HL-60 (cell line): ENCODE measurements at places on chromosomes 11 and 22.
A peak's percentile ranks its signal among the peaks of the same experiment; 100 is the strongest.

- DNase-seq, result no peak
Observed at GRCh38 chr22:24587251-24587650, 5.6 kb downstream of the LRRC75B start.

DNA sequence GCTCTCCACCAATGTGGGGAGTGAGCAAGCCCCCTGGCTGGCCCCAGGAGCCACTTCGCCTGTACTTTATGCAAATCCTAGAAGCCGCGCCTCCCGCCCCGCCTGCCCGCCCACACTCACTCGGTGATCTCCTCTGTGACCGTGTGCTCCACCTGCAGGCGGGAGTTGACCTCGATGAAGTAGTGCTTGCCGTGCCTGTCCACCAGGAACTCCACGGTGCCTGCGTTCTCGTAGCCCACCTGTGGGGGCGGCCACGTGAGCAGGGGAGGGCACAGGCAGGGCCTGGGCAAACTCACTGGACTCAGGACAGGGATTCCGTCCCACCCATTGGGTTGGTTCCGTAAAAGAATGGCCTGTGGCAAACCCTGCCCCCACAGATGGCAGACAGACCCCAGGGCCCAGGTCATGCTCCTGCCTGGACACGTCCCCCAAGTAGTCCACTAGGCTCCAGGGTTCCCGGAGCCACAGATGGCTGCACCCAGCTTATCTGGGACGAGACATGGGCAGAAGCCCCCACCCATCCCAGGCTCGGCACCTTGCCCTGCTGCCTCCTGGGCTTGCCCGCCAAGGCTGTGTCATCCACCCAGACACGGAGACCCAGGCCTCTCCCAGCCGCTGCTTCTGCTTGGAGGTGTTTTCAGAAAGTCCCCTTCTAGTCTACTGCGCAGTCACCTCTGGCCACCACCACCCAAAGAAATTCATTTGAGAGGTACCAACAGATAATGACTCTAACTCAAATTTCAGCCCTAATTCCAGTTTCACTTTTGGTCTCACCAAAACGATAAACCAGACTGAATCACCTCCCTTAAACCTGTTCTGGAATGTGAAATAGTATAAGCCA lies 12.1 kb downstream of the LRFN4 start:
- DNase-seq, result peak; percentile 80

GRCh38 chr11:16317712-16318111 lies 38.6 kb downstream of the SOX6 start:
- no peak for DNase-seq

- DNase-seq, result peak; percentile 73
Observed at GRCh38 chr11:117979481-117980211, 6.5 kb upstream of the IL10RA start.

- DNase-seq, result no peak
Observed at GRCh38 chr11:92141159-92141558, 83.5 kb upstream of the FAT3 start.

DNA sequence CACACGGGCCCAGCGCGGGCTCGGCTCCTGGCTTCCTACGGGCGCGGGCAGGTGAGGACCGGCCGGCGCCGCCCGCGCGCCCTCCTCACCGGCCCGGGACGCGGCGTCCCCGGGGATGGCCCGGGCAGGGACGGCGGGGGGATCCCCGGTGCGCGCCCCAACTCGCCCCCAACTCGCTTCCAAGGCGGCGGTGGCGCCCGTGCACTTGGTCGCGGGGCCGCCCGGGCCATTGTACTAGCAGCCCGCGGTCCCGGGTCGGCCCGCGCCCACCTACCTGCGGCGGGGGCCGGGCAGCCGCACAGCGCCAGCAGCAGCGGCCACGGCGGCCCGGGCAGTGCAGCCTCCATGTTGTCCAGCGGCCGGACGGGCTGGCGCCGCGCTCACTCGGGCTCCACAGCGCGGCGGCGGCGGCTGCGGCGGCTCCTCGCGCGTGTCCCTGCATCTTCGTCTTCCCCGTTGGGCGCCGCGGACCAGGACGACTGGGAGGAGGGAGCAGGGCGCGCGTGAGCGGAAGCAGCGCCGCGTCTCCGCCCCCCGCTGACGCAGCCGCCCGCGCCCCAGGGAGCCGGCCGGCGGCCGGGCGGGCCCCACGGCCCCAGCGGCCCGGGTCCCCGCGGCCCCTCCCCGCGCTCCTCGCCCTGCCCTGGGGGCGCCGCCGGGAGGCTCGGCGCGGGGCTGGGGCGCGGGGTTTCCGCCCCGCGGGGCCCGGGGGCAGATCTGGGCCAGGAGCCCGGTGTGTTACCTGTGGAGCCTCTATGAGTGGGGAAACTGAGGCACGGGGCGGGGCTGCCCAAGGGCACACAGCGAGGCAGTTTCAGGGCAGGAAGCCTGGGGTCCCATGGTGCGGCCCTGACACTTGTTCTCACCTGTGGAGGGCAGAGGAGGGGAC lies 159.3 kb upstream of the GRK3 start:
- peak; percentile 83 for DNase-seq

DNA sequence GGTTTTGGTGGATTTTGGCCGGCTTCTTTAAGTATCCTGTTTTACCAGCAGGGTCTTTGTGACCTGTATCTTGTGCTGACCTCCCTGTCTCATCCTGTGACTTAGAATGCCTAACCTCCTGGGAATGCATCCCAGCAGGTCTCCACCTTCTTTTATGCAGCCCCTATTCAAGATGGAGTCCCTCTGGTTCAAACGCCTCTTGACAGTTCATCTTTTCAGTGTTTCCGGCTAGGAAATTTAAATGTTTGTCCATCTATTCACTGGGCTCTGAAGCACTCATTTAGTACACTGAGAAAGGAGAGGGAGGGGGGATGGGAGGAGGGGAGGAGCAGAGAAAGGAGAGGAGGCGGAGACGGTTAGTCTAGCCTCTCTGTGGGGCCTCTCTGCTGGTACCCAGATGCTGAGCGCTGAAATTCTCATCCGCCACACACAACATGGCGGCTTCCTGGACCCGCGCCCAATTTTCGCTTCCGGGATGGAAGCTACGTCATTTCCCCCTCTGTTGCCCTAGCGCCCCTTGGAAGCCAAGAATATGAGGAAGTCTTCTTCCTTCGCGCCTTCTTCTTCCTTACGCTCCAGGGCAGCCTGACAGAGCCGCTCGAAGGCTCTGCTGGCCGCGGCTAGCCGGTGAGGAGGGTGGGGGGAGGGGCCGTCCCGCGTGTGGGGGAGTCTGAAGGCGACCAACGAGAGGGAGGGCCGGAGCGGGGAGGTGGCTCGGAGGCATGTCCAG lies 69.0 kb upstream of the SYT13 start:
- peak; percentile 44 for DNase-seq

- DNase-seq, result peak; percentile 77
Observed at GRCh38 chr11:46675288-46675851, 25.0 kb downstream of the ARHGAP1 start.

- no peak for DNase-seq
Observed at GRCh38 chr11:86459682-86460460, 85.2 kb downstream of the CCDC81 start.

- no peak for DNase-seq
Observed at GRCh38 chr11:132126973-132127899, 756.8 kb downstream of the NTM start.

DNA sequence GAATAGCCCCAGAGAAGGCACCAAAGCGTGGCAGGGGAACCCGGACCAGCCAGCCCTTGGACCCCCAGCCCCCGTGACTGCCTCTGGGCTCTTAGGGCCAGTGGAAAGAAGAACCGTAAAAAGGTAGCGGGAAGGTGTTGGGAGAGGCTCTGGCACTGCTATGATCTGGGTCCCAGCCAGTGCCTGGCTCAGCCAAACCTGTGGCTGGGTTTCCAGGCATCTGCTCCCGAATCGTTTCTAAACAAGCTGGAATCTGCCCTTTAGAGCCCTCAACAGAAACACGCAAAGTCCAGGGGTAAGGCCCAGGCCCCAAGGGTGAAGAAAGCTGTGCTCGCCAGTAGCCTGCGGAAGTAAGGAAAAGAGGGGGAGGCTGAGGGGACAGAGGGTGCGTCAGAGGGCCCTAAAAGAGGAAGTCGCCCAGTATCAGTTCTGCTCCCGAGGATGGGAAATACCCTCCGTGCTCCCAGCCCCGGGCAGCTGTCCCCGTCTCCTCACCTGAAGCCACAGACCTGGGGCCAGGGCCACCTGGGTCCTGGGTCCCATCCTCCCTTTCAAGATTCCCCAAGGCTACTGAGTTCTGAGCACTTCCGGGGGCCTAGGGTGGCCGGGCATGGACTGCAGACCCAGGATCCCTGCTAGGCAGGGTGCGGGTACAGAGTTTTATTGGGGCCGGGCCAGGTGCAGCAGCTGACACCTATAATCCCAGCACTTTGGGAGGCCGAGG lies 24.7 kb downstream of the IL10RA start:
- DNase-seq, result peak; percentile 78

DNA sequence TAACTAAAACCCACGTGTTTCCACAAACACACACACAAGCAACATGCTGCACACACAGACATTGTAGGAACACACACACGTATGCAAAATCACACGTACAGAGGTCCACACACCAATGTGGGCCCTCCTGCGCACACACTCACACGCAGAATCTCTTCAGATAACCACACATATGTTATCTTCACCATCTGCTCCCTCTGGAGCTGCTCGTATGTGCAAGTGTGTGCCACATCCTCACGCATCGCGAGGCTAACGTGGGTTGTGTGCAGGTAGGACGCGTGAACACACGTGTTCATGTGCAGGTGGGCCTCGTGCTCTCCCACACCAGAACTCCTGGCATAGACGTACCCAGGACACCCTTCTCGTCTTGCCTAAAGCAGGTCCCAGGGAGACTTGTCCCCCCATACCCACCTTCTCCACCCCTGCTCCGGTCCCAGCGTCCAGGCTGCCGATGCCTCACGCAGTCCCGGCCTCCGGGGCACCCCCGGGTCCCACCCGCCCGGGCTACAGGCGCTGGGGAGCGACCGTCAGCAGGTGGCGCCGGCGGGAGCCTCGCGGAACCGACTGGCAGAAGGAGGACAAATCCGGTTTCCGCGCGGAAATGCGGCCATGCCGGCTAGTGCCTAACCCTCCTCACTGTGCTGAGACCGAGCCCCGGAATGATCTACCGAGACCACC lies 10.3 kb upstream of the IGSF9B start:
- no peak for DNase-seq

- DNase-seq, result no peak
Observed at GRCh38 chr11:85751724-85752123, 59.2 kb downstream of the SYTL2 start.

DNA sequence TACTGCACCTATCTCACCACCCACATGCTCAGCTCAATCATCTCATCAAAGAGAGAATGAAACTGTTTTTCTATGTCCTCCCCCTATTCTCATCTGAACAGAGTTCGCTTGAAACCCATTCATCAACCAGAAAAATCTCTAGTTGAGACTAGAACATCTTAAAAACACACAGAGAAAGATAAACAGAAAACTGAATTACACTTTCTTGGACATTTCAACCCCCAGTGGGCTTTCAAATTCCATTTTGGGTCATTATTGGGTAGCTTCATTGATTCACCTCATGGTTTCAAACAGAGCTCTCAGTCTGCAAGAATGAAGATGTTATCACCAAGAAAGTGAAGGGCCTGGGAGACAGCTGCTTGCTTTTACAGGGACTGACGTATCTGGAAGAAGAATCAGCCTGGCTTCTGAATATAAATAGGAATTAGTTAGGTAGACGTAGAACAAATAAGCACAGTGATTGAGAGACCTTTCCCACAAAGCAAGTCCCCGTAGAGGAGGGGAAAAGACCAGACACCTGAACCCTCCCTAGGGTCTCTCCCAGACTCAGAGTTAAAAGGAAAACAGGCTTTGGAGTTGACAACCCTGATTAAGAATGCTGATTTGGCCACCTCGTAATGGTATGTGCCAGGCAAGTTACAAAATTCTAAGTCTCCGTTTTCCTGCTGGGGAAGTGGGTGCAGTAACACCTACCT lies 155.7 kb downstream of the BBOX1 start:
- no peak for DNase-seq

GRCh38 chr11:131737357-131737756 lies 366.9 kb downstream of the NTM start:
- DNase-seq, result no peak

- peak; percentile 40 for DNase-seq
Observed at GRCh38 chr11:97743205-97743742, 1277.5 kb upstream of the CNTN5 start.

DNA sequence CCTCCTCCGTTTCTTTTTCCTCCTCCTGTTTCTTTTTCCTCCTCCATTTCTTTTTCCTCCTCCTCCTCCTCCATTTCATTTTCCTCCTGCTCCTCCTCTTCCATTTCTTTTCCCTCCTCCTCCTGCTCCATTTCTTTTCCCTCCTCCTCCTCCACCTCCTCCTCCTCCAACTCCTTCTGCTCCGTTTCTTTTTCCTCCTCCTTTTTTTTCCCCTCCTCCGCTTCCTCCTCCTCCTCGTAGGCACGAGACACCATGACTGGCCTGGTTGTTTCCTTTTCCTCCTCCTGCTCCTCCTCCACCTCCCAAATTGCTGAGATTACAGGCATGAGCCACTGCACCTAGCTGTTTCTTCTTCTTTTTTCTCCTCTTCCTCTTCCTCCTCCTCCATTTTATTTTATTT lies 25.6 kb upstream of the DRICH1 start:
- no peak for DNase-seq

DNA sequence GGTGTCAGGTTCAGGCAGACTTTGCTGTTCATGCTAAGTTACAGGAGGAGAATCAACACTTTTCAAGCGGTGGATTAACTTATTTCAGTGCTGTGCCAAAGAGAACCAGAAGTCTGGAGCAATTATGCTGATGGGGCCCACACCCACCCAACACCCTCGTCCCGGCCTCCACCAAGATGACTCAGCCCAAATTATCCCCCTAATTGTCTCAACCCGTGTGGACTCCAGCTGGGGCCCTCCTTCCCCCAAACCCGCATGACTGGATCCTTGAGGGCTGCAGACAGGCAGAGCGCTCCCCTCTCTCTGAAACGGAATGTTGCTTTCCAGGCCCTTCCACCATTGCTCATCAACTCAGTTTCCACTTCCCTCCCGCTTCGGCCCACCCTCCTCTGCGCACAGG lies 34.6 kb upstream of the MN1 start:
- DNase-seq, result no peak

DNA sequence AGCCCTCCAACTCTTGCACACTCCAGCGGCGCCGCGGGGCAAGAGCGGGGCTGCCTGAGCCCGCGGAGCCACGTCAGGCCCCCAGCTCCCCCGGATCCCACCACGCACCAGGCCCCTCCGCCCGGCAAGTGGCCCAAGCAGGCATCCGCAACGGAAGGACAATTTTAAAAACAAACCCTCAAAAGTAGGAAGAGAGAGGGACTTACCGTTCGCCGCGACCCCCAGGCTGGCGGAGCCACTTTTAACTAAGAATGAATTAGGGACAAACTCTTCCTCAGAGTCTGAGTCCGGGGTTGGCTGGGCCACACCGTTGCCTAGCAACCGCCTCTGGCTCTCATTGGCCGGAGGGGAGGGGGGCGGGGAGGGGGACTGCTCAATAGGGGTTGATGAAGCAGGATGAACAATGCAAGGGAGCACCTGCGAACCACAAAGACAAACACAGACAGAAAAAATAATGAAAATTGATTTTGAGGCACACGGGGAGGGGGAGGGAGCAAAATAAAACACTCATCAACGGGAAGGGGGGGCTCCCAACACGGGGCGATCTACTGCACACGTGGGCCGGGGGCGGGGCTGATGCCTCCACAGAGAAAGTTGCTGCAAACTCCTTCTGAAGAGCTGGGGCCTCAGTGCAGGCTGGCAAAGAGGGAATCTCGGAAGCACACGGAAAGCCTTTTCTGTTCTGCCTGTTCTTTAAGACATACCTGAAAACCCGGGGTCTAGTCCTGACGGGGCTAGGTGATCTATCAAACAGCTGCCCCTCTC lies 387.5 kb upstream of the NARS2 start:
- no peak for DNase-seq
